ENCODE measurements at places on chromosomes 16 and 17.

- no peak for DNase-seq
Observed at GRCh38 chr17:78826421-78826820, 14.2 kb downstream of the USP36 start.

DNA sequence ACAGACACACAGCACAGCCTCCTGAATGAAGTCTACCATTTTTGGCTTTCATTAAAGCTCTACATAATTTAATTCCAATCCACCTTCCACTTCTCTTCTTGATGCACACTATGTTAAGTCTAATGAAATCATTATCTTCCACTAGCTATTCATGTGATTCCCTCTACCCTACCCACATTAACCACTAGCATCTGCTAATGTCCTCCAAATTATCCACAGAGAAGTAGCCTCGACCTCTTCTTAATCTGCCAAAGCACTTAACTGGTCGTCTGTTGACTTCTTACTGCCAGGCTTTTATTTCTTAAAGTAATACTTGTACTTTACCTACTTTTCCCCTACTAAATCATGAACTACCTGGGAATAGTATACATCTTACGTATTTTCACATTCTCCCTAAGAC lies 91.8 kb downstream of the NCOR1 start:
- no peak for DNase-seq

DNA sequence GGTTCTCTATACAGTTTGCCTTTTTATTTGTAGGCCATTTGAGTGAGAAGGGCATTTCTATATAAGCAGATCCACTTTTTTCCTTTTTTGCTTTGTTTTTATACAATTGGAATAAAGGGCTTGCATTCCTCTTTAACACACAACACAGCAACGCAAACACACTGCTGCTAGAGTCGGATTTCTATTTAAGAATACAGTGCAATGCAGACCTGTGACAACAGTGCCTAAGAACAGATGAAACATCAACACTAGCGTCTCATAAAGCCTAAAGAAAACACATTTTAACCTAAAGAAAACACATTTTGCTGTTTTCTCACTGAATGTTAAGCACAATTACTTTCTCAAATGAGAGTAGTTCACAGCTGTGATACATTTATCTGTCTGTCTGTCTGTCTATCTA lies 1141.1 kb downstream of the CDH11 start:
- no peak for DNase-seq

DNA sequence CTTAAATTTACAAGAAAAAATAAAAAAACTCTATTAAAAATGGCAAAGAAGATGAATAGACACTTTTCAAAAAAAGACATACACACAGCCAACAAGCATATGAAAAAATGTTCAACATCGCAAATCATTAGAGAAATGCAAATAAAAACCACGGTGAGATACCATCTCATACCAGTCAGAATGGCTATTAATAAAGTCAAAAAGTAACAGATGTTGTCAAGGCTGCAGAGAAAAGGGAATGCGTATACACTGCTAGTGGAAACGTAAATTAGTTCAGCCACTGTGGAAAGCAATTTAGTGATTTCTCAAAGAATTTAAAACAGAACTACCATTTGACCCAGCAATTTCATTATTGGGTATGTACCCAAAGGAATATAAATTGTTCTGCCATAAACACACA lies 31.4 kb downstream of the CAPNS2 start:
- no peak for DNase-seq

- DNase-seq = no peak
Observed at GRCh38 chr17:73132085-73132492, 32.7 kb upstream of the SSTR2 start.

- no peak for DNase-seq
Observed at GRCh38 chr16:76059186-76059585, 218.0 kb upstream of the CNTNAP4 start.

GRCh38 chr17:55576237-55576995 lies 65.2 kb upstream of the SMIM36 start:
- no peak for DNase-seq

Data from cortex of kidney (tissue), 1 donor.